ENCODE measurements at places on chromosomes 6 and 20.

DNA sequence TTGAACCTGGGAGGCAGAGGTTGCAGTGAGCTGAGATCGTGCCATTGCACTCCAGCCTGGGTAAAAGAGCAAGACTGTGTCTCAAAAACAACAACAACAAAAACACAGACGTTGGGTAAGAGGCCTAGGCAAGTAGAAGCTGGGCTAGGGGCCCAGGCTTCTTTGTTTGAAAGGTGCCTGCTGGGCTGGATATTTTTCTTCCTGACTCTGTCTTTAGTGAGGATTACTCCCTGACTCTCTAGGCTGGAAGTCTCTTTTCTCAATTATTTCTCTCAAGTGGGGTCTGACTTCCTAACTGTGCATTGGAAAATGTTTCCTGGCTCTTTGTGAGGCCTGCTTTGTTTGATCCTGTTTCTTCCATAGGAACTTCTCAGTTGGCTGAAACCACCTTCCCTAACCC lies 76.5 kb upstream of the DTNBP1 start:
- DNase-seq = no peak

DNA sequence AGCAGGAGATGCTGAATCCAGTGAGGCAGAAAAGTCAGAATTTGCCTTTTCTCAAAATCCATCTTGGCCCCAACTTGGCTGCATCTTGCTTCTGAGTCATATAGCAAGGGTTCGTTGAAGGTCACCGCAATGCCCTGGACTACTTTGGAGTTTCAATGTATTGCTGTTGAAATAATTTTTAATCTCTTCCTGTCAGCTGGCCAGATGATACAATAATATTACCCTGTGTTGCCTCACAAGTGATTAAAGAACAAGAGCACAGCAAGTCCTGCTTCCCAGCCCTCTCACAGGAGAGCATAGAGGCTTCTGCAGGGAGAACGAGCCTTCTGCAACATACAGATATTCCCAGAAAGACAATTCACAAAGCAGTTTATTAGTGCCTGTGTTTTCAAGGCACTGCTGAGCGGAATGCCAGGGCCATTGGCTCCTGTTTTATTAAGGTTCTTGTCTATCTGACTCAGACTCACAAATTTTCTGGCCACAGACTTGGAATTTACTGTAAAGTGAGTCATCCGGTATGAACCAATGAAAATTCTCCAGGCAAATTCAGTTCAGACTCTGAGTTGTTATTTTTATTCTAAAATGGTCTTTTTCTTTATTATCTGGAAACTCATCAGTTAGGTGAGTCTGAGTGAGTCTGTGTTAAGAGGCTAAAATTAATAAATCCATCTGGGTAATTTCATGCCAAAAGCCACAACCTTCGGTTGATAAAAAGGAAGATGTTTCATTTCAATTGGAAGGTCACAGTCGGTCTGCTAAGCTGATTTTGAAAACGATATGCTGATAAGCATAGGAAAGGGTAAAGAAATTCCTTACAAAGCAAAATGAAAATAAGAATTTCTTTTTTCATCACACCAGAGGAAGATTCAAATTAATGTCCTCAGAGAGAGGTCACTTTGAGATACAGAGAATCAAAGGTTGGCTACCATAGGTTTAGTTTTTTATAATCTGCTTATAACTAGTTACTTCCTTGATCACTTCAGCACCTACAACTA lies 289.4 kb upstream of the STXBP5 start:
- DNase-seq = no peak

- no peak for DNase-seq
These were observed 23.8 kb upstream of the SMOC2 start for GRCh38 chr6:168417191-168417590.

DNA sequence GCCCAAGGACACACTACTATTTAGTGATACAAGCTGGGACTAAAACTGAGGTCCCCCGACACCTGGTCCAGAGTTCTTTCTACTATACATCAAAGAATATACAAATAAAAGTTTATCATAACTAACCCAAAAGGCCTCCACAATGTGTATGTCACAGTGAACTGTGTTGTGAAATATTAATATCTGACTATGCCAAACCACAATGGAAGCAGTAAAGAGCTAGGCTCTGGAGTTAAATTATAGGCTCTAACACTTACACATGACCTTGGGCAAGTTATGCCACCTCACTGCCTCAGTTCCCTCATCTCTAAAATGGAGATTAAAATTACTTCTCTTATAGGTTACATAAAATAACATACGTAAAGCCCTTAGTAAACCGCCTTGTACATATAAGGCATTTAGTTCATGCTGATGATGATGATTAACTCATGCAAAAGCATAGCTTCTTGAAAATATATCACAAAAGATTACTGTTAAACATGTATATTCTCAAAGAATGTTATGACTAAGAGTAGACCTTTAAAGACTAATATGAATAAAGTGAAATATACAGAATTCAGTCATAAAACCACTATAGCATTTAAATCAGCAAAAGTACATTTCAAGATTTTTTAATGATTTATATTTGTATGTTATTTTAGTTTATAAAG lies 5.7 kb downstream of the SUPT3H start:
- DNase-seq = no peak

GRCh38 chr6:12963567-12963966 lies 247.0 kb downstream of the PHACTR1 start:
- DNase-seq = no peak

DNA sequence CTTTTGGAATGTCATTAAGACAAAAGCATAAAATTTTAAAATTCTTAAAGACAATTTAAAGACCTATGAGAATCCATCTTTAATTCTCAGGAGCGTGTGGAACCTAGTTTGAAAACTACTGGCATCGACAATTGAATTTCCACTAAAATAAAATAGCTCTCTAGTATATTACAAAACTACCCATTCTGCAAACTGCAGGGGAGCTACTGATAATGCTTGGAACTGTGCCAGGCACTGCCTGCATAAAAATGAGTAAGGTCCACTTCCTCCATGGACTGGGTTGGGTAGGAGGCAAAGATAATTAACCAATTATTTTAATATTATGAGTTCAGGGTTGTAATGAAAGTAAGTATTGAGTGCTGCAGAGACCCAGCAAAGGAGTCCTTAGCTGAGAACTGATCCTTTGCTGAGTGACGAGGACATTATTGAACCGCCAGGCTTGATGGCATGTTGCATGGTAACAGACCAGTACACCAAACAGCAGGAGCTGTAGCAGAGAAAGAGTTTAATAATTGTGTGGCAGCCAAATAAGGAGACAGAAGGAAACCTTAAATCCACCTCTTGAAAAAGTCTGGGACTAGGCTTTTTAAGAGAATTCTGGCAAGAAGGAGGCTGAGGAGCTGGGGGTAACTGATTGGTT lies 261.3 kb downstream of the ESR1 start:
- DNase-seq = no peak

- no peak for DNase-seq
These were observed 141.2 kb upstream of the ATXN1 start for GRCh38 chr6:16902502-16902901.

- no peak for DNase-seq
These were observed 476.9 kb downstream of the KHDRBS2 start for GRCh38 chr6:61809004-61809595.

DNA sequence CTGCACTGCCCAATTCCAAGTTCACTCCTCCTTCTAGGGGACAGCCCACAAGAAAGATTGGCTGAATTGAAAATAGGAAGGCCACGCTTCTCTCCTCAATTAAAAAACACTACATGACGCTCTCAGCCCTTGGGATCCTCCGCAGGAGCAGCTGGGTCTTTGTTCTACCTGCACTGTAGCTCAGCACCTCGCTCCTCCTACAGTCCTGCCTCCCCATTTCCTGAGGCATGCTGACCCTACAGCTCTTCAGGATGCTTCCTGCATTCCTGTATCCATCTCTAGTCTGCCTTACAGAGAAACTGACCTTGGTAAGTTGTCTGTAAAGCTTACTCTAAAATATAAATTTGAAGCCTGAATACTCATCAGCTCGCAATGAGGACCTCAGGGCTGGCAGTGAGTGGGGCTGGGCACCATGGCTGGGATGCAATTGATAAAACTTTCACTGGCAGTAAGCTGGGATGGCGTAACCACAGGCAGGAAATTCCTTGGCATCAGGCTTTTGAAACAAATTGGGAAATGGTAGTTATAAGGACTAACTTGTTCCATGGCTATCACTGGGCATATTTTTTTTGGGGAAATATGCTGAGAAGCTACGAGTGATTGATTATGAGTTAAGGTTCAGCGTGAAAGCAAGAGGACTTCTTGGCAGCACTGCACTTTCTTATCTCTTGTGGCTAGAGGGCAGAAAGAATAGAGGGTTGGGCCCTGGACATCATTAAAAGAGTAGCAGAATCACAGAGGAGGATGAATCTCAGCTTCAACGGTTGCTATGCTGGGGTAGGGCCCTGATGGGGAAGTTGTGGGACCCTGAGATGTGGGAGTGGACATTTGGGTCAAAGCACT lies 11.7 kb upstream of the SIRPB1 start:
- no peak for DNase-seq

- DNase-seq = peak; percentile 58
These were observed 27.9 kb downstream of the SDCBP2 start for GRCh38 chr20:1301031-1301529.

GRCh38 chr6:127914240-127914639 lies 13.4 kb upstream of the THEMIS start:
- DNase-seq = no peak
